CD4-positive, alpha-beta T cell treated with Interleukin-17A for 1 hour (primary cell): ENCODE measurements at places on chromosomes 3 and 15.
A peak's percentile ranks its signal among the peaks of the same experiment; 100 is the strongest.

DNA sequence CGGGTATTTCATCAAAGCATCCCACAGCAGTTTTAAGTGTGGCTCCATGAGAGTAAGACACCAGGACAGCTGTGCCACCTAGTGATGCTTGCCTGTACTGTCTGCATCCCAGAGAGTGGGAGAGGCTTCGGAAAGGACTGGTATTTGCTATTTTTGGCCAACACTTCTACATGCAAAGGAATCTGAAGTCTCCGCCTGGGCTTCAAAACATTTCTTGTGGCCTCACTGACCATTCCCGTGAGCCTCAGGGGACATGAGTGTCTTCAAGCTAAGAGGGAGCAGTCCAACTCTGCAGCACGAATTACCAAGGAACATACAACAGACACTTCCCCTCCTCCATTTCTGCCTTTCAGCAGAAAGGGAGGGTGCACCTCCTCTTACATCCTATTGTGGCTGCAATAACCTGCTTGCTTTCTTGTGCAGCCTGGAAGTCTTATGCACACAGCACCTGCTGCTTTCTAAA, 177.5 kb downstream of the RORA start:
- no peak for DNase-seq

DNA sequence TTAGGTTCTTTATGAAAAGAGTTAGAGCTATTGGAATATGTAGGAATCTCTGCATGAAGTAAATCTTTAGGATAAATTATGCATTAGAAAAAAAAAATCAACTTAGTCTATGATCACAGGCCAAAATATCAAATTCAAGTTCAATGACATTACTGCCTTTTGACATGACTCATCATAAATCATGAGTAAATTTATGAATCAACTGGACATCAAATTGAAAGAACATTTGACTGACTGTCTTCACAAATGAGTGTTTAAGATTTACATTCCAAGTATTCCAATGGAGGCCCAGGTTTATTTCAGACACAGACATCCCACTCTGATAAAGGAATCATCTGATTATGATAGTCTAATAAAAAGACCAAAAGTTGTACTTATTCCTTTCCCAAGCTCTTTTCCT, 192.8 kb upstream of the TTC14 start:
- DNase-seq, result no peak

- DNase-seq, result no peak
Observed at GRCh38 chr3:194023501-194024280, 112.3 kb upstream of the HES1 start.

DNA sequence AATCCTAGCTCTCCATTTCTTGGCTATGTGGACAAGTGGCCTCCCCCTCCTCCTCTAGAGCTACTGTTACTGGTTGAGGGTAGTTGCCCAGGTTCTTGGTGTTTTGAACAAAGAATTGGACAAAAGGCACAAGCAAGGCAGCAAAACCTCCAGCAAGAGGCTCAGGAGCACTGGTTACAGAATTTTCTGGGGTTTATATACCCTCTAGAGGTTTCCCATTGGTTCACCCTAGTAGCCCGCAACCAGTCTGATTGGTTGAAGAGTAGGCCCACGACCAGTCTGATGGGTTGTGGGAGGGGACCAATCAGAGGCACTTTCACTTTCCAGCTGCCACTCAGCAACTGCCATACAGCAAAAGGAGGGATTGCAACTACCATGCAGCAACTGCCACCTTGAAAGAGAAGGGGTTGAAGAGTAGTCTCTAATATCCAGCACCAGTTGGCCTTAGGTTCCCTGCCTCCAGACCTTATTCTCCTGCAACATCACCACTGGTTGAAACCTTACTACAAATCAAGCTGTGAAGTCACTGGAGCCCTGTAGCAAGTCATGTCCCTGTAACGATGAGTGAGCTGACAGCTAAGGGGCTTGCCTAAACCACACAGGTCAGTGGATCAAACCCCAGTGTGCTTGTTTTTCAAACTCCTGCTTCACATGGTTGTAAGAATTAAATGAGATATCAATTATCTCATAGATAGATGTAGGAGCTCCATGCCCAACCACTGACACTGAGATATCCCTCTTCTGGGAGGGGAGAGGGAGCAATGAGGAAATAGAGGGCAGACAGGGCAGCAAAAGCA, 2.9 kb upstream of the C15orf39 start:
- DNase-seq, result peak; percentile 59

DNA sequence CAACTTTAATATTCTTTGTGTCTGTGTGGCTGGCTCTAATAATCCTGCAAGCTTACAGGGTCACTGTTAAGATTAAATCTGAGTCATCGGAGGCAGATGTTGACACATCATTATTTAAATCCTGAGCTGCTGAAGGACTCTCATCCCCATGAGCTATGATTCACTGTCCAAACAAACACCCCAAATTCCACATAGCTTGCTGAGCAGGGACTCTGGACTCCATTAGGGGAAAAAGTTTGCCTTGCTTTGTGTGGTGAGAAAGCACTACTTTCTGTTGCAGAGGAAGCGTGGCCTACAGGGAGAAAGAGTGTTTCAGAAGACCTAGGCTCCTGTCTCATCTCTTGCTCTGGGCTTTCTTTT, 213.7 kb downstream of the PDCD6IP start:
- DNase-seq, result no peak

- no peak for DNase-seq
Observed at GRCh38 chr3:161852744-161853143, 356.1 kb downstream of the OTOL1 start.

- DNase-seq, result no peak
Observed at GRCh38 chr15:24067733-24068501, 380.8 kb upstream of the NDN start.

GRCh38 chr15:92361321-92362000, 32.2 kb upstream of the ST8SIA2 start:
- no peak for DNase-seq

DNA sequence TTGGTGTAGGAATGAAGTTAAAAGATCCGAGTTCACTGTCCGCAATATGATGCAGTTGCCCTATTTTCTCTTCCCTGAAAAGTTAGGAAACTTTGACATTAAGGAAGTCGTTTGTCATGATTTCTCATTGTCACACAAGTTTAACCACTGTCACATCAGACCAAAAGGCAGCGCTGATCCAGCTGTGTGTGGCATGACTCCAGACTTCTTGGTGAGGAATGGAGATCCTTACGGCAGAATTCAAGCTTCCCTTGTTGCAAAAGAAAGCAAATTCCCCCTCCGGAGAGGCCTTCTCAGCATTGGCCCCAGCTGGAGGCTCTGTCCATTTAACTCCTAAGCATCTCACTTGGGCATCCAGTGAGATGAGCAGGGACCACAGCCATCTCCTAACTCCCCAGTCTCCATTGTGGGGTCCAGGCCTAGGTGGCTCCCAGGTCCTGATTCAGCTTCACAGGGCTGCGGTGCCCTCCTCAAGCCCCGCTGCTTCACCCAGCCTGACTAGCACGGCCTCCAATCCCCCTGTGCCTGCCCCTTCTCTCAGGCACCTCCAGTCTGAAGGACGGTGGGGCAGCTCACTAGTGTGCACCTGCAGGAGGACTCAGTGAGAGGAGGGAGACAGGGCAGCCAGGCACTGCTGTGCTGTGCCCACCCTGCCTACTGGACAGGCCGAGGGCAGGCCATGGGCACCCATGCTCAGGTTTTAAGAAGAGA, 159.5 kb downstream of the CHSY1 start:
- no peak for DNase-seq

DNA sequence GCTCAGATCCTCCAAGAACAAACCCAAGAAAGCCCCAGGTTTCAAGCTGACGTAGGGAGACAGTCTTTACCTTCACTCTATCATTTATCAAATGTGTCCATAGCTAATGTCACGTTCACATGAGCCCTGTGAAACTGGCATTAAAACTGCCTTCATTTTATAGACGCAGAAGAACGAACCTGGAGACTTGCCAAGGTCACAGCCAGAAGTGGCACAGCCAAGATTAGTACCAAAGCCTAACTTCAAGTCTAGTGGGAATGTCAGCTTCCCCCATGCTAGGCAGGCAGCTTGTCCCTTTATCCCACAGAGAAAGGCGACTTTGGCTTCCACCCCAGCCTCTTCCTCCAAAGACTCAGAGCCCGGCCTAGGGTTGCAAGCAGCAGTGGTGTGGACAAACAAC, 517.2 kb downstream of the SHQ1 start:
- DNase-seq, result no peak
